ENCODE measurements at places on chromosomes 4 and X.

GRCh38 chr4:86895692-86896488 lies 3.7 kb upstream of the C4orf36 start:
- peak; percentile 66 for DNase-seq

GRCh38 chrX:41116948-41117347 lies 31.7 kb downstream of the USP9X start:
- DNase-seq = no peak

GRCh38 chr4:147843162-147843561 lies 111.3 kb downstream of the ARHGAP10 start:
- no peak for DNase-seq

DNA sequence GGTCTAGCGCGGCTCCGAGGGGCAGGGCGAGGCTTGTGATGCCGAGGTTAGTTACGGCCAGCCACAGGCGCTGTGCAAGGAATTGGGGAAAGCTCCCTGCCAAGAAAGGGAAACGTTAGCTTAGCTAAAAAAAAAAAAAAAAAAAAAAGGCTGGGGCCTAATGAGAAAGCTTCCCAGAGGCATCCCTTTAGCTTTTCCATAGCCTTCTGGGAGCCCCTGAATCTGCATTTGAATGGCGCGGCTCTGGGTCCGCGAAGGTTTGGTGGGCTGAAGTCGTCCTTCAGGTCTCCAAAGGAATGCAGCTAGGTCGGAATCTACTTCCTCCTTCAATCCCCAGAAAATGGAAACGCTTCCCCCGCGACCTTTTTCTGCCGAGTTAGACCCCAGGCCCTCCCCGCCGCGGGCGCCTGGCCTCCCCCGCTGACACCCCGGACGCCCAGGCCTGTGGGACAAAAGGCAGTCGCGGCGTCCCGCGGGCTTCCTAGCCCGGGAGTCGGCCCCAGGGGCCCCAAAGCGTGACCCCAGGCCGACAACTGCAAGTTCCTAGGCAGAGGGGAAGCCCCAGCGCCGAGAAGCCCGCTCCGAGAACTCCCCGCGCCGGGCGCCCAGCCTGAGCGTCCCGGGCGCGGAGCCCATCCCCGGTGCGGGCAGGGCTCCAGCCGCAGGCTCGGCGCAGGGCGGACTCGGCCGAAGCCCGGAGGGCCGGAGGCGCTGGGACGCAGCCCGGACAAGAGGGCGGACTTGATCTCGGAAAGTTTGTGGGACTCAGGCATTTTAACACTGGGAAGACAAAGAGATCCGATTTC lies 605 bp upstream of the FAT1 start:
- DNase-seq = peak; percentile 67

GRCh38 chr4:86924811-86925210 lies 10.0 kb upstream of the AFF1 start:
- peak; percentile 57 for DNase-seq

GRCh38 chrX:19578956-19579355 lies 63.6 kb upstream of the MAP3K15 start:
- no peak for DNase-seq

DNA sequence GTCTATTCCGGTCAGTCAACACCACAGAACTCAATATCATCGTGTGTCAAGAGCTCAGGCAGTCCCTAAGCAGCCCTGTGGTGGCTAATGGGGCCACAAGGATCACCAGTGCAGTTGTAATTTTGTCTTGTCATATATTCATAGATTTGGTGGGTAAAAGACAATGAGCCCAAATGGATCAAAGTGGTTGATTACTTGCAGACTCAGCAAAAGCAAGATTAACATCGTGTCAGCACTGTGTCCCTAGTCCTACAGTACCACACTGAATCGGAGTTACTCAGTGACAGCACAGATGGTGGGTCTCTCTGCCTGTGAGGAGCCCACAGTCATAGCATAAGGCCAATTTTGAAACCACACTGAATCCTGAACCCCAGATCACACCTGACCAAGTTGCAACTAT lies 8.7 kb downstream of the XAGE5 start:
- no peak for DNase-seq
